Gastrocnemius medialis (tissue), 4 donors: ENCODE measurements at places on chromosomes 7 and 10. TPM values are rescaled to one million over a fixed set of nuclear protein-coding genes. Genes with fewer than 3 reads are reported as not detected.

The SPDYE5 gene
- total RNA-seq: not detected

DNA sequence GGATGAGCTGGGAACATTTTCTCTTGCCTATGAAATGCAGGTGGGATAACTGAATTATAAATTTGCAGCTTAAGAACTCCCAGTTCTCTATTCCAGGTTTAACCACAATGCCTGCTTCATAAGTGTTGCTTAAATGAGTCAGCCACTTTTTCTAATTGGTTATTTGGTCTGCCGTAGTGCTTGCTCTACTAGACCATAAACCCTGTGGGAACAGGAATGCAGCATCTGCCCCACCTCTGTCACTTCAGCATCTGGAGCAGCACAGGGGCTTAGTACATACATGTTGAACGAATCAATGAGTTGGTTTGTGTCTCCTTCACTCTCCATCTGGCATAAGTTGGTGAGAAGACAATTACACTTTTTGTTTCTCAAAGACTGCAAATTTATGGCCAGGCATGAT lies 95.2 kb upstream of the PTER start:
- DNase-seq: no peak
- no peaks in the 10 kb centered on the region for H3K36me3 ChIP-seq
- H3K4me1 ChIP-seq: no peaks in the 10 kb centered on the region
- no peaks in the 10 kb centered on the region for H3K27me3 ChIP-seq

- no peaks in the 10 kb centered on the region for H3K4me1 ChIP-seq
- no peaks in the 10 kb centered on the region for H3K36me3 ChIP-seq
- no peaks in the 10 kb centered on the region for H3K27me3 ChIP-seq
- no peak overlapping the region for H3K27ac ChIP-seq
- no peak overlapping the region for H3K4me3 ChIP-seq
Observed at GRCh38 chr7:159227433-159227832, 82.8 kb upstream of the VIPR2 start.

- no peak overlapping the region for H3K4me3 ChIP-seq
- no peak for DNase-seq
- no peak overlapping the region for H3K27ac ChIP-seq
- no peaks in the 10 kb centered on the region for H3K27me3 ChIP-seq
- H3K4me1 ChIP-seq: peaks cover 3% of the 10 kb centered on the region
Observed at GRCh38 chr7:22604246-22604645, 104.3 kb upstream of the STEAP1B start.

The XRCC2 gene
- 0.20 TPM for total RNA-seq

DNA sequence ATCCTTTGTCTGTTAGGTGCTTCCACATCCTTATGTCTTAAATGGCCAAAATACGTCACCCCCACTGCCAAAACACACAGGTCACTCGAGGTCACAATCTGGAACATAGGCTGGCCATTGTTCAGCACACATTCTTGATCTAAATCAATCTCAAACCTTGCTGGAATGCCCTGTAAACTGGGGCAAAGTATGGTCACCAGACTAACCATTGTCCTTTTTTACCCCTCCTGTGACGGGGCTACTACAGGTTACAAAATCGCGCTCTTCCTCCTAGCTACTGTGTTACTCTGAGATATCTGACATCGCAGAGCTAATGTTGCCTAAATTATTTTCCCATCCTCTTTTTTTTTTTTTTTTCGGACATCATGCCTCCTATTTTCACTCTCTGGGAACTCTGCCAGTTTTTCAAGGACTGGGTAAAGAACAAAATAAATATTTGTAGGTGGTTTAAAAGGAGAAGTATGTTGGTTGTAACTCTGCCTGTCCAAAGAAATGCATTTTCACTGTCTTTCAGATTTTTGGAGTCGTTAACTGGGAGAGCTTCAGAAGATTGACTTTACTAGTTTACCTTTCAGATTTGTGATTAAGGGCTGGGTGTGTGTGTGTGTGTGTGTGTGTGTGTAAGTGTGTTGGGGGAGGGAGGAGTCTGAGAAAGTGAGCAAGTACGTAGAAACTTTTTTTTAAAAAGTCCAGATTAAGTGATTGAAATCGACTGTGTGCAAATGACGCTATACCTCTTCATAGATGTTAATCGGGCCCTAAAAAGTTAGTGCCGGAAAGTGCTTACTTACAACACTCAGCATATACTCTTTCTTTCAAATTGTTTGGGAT lies 942 bp upstream of the KIAA1217 start:
- peak overlapping the region; percentile 66 for H3K4me3 ChIP-seq
- peaks cover 65% of the 10 kb centered on the region for H3K4me1 ChIP-seq
- H3K36me3 ChIP-seq: no peaks in the 10 kb centered on the region
- no peaks in the 10 kb centered on the region for H3K27me3 ChIP-seq
- peak overlapping the region; percentile 93 for H3K27ac ChIP-seq
- no peak for DNase-seq

The CFAP46 gene
- total RNA-seq: 27.9 TPM

The OPN4 gene
- total RNA-seq: not detected

GRCh38 chr10:101838416-101838970 lies 5.1 kb downstream of the KCNIP2 start:
- no peaks in the 10 kb centered on the region for H3K36me3 ChIP-seq
- H3K4me1 ChIP-seq: peaks cover 14% of the 10 kb centered on the region
- no peak for DNase-seq
- no peaks in the 10 kb centered on the region for H3K27me3 ChIP-seq
- no peak overlapping the region for H3K27ac ChIP-seq

- H3K4me3 ChIP-seq: no peak overlapping the region
- no peak overlapping the region for H3K27ac ChIP-seq
- no peaks in the 10 kb centered on the region for H3K27me3 ChIP-seq
- H3K36me3 ChIP-seq: no peaks in the 10 kb centered on the region
Observed at GRCh38 chr7:127290801-127291361, 38.1 kb upstream of the GRM8 start.

GRCh38 chr10:46106410-46107255 lies 60.6 kb upstream of the MSMB start:
- peak overlapping the region; percentile 48 for H3K4me3 ChIP-seq
- no peaks in the 10 kb centered on the region for H3K36me3 ChIP-seq
- no peak overlapping the region for H3K27ac ChIP-seq
- no peaks in the 10 kb centered on the region for H3K27me3 ChIP-seq
- H3K4me1 ChIP-seq: peaks cover 8% of the 10 kb centered on the region

- DNase-seq: peak; percentile 23
- no peaks in the 10 kb centered on the region for H3K36me3 ChIP-seq
- H3K4me3 ChIP-seq: peak overlapping the region; percentile 34
- no peak overlapping the region for H3K27ac ChIP-seq
- no peaks in the 10 kb centered on the region for H3K27me3 ChIP-seq
Observed at GRCh38 chr7:42843205-42843800, 68.6 kb downstream of the C7orf25 start.

GRCh38 chr7:120955577-120956149 lies 5.1 kb downstream of the ING3 start:
- peaks cover 54% of the 10 kb centered on the region for H3K36me3 ChIP-seq
- no peak for DNase-seq
- no peaks in the 10 kb centered on the region for H3K27me3 ChIP-seq
- no peak overlapping the region for H3K4me3 ChIP-seq

The WNT8B gene
- total RNA-seq: not detected

GRCh38 chr10:131775833-131776232 lies 125.0 kb upstream of the PPP2R2D start:
- no peak overlapping the region for H3K4me3 ChIP-seq
- no peaks in the 10 kb centered on the region for H3K4me1 ChIP-seq
- H3K27me3 ChIP-seq: peaks cover 2% of the 10 kb centered on the region
- no peak overlapping the region for H3K27ac ChIP-seq
- no peak for DNase-seq

GRCh38 chr10:46232084-46232483 lies 54.7 kb upstream of the ANTXRL start:
- H3K4me1 ChIP-seq: no peaks in the 10 kb centered on the region
- no peak overlapping the region for H3K4me3 ChIP-seq
- no peak overlapping the region for H3K27ac ChIP-seq
- H3K27me3 ChIP-seq: no peaks in the 10 kb centered on the region
- H3K36me3 ChIP-seq: no peaks in the 10 kb centered on the region

- no peaks in the 10 kb centered on the region for H3K4me1 ChIP-seq
- no peak for DNase-seq
- H3K27ac ChIP-seq: no peak overlapping the region
- H3K36me3 ChIP-seq: no peaks in the 10 kb centered on the region
Observed at GRCh38 chr10:12510501-12510941, 161.2 kb downstream of the CAMK1D start.

- H3K4me1 ChIP-seq: no peaks in the 10 kb centered on the region
- H3K27me3 ChIP-seq: no peaks in the 10 kb centered on the region
- DNase-seq: no peak
- no peak overlapping the region for H3K4me3 ChIP-seq
- H3K27ac ChIP-seq: no peak overlapping the region
Observed at GRCh38 chr7:3980300-3980643, 679.2 kb downstream of the SDK1 start.

GRCh38 chr10:47092376-47092775 lies 181.1 kb downstream of the PTPN20 start:
- H3K27me3 ChIP-seq: no peaks in the 10 kb centered on the region
- DNase-seq: no peak
- H3K27ac ChIP-seq: no peak overlapping the region
- H3K4me1 ChIP-seq: no peaks in the 10 kb centered on the region
- H3K4me3 ChIP-seq: no peak overlapping the region
- no peaks in the 10 kb centered on the region for H3K36me3 ChIP-seq

The HOXA13 gene
- 2.4 TPM for total RNA-seq

DNA sequence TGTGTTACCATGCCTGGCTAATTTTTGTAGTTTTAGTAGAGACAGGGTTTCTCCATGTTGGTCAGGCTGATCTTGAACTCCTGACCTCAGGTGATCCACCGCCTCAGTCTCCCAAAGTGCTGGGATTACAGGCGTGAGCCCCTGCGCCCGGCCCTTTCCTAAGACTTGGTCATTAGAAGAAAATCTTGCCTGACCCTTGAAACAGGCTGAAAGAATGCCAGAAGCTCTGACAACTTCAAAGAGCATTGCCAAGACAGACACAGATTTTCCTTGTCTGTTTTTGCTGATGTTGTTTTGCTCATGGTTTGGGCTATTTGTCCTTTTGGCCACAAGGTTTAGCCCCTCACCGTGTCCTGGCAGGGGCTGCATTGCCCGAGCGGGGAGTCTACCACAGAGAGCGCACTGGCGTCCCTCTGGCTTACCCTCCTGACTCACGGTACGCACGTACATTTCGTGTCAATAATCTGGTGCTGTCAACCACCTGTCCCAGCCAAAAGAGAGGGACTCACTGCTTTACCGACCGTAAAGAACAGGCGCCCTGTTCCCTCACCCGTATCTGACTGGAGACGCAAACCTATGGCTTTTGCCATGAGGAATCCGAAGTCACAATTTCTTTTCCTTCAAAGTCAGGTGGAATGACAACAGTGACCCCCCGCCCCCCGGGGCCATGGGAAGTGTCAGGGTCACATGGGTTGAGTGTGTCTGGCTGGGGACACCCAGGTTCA lies 10.1 kb upstream of the INPP5A start:
- H3K27ac ChIP-seq: no peak overlapping the region
- H3K4me3 ChIP-seq: no peak overlapping the region
- no peaks in the 10 kb centered on the region for H3K36me3 ChIP-seq
- H3K27me3 ChIP-seq: peaks cover 27% of the 10 kb centered on the region

The TMEM236 gene
- total RNA-seq: 0.98 TPM

GRCh38 chr10:106942035-106942662 lies 222.4 kb downstream of the SORCS1 start:
- H3K4me1 ChIP-seq: no peaks in the 10 kb centered on the region
- peak; percentile 21 for DNase-seq
- no peaks in the 10 kb centered on the region for H3K36me3 ChIP-seq
- no peaks in the 10 kb centered on the region for H3K27me3 ChIP-seq

DNA sequence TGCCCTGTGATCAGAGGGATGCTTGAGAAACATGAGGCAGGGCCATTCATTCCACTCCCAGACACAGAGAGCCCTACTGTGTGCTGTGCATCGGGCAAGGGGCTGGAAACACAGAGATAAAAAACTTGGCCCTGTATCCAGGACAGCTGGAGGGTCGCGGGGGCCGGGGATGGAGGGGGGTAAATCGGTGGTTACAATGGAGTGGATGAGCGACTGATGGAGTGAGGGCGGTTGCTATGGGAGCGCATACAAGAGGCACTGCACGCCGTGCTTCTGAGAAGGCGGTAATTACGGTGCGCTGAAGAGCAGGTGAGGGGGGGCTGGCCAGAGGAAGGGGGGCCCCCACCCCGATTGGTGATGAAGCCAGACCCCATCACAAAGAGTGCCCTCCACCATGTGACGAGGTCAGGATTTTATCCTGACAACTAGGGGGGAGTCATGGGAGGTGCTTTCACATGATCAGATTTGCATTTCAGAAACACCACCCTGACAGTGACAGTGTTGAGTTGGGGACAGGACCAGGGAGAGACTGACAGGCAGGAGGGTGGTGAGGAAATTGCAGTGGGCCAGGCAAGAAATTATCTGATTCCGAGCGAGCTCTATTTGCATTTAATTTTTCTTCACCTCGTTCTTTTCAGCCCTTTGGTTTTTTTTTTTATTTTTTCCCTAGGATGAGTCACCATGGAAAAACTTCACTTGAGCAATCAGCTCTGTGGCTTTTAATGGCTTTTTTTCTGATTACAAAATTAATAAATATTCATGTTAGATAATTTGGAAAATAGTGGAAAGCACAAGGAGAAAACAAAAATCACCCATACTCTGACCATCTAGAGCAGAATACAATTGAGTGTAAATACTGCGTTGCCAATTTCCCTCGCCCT lies 7.8 kb downstream of the CPA5 start:
- no peaks in the 10 kb centered on the region for H3K27me3 ChIP-seq
- H3K4me3 ChIP-seq: no peak overlapping the region
- peaks cover 22% of the 10 kb centered on the region for H3K4me1 ChIP-seq
- no peak for DNase-seq
- no peaks in the 10 kb centered on the region for H3K36me3 ChIP-seq

GRCh38 chr7:78299088-78299487 lies 500.5 kb downstream of the PHTF2 start:
- DNase-seq: no peak
- H3K4me3 ChIP-seq: no peak overlapping the region
- H3K4me1 ChIP-seq: no peaks in the 10 kb centered on the region
- no peaks in the 10 kb centered on the region for H3K27me3 ChIP-seq
- no peaks in the 10 kb centered on the region for H3K36me3 ChIP-seq

GRCh38 chr7:90303241-90303640 lies 17.9 kb downstream of the FAM237B start:
- no peak for DNase-seq
- no peak overlapping the region for H3K4me3 ChIP-seq
- H3K36me3 ChIP-seq: no peaks in the 10 kb centered on the region
- no peak overlapping the region for H3K27ac ChIP-seq
- H3K4me1 ChIP-seq: no peaks in the 10 kb centered on the region
- no peaks in the 10 kb centered on the region for H3K27me3 ChIP-seq

GRCh38 chr10:2212244-2212834 lies 475.0 kb upstream of the ADARB2 start:
- DNase-seq: no peak
- H3K36me3 ChIP-seq: no peaks in the 10 kb centered on the region
- no peaks in the 10 kb centered on the region for H3K4me1 ChIP-seq
- no peaks in the 10 kb centered on the region for H3K27me3 ChIP-seq

GRCh38 chr7:104045183-104045582 lies 55.7 kb upstream of the RELN start:
- H3K27me3 ChIP-seq: no peaks in the 10 kb centered on the region
- H3K27ac ChIP-seq: no peak overlapping the region
- H3K36me3 ChIP-seq: no peaks in the 10 kb centered on the region
- H3K4me3 ChIP-seq: no peak overlapping the region
